Sciatic nerve (tissue), 2 donors: ENCODE measurements at places on chromosomes 7 and 10.

- no peak for DNase-seq
Observed at GRCh38 chr10:112353046-112353445, 20.9 kb upstream of the ACSL5 start.

DNA sequence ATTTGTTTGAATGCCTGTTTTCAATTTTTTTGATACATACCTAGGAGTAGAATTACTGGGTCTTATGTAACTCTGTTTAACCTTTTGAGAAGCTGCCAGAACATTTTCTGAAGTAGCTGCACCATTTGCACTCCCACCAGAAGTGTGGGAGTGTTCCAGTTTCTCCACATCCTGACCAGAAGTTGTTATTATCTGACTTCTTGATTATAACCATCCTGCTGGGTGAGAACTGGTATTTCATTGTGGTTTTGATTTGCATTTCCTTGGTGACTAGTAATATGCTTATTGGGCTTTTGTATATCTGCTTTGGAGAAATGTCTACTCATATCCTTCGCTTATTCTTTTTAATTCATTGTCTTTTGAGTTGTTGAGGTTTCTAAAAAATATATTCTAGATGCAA, 117.2 kb upstream of the GLCCI1 start:
- DNase-seq = no peak

GRCh38 chr7:106288263-106288662, 3.5 kb upstream of the NAMPT start:
- no peak for DNase-seq

GRCh38 chr10:78072504-78072903, 38.8 kb downstream of the RPS24 start:
- DNase-seq = no peak
